ENCODE measurements at places on chromosomes 13 and 19.
A peak's percentile ranks its signal among the peaks of the same experiment; 100 is the strongest.

- no peak for DNase-seq
Observed at GRCh38 chr13:45696610-45697226, 5.4 kb upstream of the CBY2 start.

GRCh38 chr19:19552798-19553197, 14.7 kb downstream of the CILP2 start:
- no peak for DNase-seq

- no peak for DNase-seq
Observed at GRCh38 chr19:32743447-32743846, 23.9 kb downstream of the TDRD12 start.

- no peak for DNase-seq
Observed at GRCh38 chr13:24502533-24503378, 9.8 kb downstream of the PARP4 start.

DNA sequence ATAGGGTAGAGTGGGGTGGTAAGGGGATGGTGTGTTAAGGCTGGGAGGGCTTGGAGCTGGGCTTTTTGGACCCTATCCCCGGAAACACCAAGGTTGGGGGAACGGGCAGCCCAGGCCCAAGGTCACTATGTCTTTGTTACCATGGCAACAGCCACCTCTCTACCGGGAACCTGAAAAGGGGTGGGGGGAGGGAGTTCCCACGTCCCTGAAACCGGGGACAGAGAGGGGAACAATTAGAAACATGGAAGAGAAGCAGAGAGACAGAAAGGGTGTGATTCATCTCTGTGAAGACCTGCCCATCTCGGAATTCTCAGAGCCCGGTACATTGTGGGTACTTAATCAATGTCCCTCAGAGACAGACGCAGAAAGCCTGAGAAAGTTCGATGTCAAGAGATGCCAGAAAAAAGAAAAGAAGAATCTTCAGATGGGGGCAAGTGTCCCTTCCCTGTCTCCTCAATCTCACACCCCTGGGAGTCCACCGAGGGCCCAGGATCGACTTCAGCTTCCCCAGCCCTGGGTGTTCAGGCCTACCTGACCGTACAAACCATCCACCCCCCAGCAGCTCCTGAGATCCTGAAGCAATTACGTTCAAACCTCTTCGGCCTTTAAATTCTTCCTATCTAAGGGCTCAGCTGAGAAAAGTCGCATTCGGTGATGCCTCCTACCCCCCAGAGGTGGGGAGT, 6.8 kb upstream of the LRFN1 start:
- no peak for DNase-seq

DNA sequence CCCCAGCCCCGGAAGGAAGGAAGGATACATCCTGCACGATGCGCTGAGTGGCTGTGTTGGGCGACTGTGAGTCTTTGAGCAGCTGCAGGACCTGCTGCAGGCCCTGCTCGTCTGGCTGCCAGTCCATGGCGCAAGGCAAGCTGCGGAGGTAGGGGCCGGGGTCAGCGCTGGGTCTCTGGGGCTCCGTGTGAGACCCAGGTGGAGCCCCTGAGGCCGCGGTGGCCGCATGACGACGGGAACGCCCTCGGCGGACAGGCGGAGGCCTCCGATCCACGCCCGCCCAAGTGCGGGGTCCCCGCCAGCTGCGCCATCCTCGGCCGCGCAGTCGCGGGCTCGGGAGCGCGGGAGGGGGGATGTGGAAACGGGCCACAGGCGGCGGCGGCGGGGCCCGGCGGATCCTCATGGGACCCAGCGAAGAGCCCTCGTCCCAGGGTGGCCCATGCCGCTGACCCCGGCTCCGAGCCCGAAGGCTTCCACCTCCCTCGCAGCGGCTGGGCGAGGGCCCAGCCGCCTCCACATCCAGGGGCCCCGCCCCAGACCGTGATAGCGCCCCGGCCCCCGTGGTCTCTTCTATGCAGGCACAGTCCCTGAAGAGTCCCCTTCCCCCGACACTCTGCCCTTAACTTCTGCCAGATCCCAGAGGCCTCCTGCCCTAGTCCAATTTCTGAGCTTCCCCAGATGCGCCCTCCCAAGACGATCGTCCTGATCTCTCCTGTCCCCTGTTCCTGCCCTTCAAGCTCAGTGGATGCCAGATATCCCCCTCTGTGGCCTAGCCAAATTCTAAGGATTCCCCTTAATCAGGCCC, 2.7 kb downstream of the TNPO2 start:
- no peak for DNase-seq

DNA sequence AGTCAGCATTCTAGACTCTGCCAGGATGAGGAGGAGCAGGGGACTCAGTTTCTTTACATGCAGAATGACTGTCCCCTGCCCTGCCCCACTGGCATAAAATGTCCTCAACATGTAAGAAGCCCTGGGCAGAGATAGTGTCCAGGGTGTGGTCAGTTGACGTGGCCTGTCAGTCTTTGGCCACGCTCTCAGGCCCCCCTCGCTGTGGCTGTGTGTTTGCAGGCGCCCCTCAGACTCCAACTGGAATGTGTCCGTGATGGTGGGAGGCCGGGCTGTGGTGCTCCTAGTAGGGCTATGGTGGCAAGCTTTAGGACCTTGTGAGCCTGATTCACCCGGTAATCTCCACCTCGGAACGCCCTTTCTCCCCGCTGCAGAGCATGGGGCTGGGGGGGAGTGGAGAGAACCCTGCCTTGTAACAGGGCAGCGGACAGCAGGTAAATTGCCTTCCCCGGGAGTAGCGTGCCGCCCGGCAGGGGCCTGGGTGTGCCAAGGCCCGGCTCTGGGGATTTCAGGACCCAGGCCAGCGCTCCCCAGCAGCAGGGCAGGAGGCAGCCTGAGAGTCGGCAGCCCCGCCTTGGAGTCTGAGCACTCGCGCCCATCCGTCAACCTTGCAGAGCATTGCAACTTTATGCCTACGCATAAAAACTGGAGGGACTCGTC, 62.3 kb downstream of the CHST8 start:
- DNase-seq = no peak

- DNase-seq = no peak
Observed at GRCh38 chr19:7607212-7607873, 11.7 kb downstream of the CAMSAP3 start.

GRCh38 chr19:1503925-1504773, 8.7 kb downstream of the ADAMTSL5 start:
- no peak for DNase-seq

DNA sequence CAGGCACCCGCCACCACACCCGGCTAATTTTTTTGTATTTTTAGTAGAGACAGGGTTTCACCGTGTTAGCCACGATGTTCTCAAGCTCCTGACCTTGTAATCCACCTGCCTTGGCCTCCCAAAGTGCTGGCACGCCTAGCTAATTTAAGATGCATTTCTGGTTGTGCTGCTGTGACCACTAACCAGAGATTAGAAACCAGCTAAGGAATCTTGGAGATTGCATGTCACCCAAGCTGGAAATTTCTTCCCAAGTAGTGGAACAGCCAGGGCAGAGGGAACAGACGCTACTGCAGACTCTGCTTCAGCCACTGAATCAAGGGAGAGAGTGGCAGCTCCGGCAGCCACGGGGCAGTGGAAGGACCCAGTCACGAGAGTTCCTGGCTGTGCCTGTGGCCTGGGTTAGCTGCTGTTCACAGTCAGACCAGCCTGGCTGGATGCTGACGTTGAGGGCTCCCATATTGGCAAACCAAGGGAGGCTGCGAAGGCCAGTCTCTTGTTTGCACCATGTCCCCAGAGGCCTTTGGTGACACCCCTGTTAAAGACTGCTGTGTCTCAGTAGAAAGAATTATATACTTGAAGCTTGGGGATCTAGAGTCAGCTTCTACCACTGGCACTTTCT, 7.9 kb downstream of the TPM4 start:
- DNase-seq = no peak

- DNase-seq = no peak
Observed at GRCh38 chr13:86608701-86609100, 809.5 kb upstream of the SLITRK6 start.

DNA sequence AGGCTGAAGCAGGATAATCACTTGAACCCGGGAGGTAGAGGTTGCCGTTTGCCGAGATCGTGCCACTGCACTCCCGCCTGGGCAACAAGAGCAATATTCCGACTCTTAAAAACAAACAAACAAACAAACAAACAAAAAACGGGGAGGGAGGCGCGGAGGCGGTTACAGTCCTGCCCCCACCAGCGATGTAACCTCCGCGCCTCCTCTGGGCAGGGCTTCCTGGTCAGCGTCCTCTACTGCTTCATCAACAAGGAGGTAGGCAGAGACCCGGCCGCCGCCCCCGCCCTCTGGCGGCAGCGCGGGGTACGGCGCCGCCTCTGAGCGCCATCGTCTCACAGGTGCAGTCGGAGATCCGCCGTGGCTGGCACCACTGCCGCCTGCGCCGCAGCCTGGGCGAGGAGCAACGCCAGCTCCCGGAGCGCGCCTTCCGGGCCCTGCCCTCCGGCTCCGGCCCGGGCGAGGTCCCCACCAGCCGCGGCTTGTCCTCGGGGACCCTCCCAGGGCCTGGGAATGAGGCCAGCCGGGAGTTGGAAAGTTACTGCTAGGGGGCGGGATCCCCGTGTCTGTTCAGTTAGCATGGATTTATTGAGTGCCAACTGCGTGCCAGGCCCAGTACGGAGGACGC, 10.2 kb downstream of the SNRPD2 start:
- peak; percentile 73 for DNase-seq

- DNase-seq = no peak
Observed at GRCh38 chr19:38975214-38975860, at the start of gene FBXO17. FBXO17 (minus strand) TSS chr19:38975742; CDS start chr19:38950319, 25,423 bp downstream.

DNA sequence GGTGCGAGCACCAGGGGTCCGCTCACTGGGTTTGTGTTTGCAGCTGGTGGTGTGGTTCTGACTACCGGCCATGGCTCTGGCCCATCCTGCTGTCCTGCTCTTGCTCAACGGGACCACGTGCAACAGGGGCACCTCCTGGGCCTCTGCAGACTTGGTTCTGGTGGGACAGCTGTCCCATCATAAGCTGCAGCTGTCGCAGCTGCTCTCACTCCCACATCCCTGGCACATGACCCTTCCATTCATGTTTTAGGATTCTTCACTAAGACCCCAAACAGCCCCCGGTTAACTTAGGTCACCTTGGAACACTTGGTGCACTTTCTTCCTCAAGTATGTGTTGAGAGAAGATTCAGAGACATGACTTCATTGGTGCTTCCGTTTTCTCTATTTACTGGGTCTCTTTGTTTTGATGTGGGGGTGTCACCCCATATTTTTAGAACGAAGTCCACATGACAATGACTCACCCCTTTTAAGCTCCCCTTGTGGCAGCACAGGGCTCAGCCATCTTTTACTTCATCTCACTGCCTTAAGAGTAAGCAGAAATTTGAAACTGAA, 68.4 kb upstream of the ARHGEF7 start:
- no peak for DNase-seq

- no peak for DNase-seq
Observed at GRCh38 chr19:4897146-4897545, 5.5 kb downstream of the ARRDC5 start.

DNA sequence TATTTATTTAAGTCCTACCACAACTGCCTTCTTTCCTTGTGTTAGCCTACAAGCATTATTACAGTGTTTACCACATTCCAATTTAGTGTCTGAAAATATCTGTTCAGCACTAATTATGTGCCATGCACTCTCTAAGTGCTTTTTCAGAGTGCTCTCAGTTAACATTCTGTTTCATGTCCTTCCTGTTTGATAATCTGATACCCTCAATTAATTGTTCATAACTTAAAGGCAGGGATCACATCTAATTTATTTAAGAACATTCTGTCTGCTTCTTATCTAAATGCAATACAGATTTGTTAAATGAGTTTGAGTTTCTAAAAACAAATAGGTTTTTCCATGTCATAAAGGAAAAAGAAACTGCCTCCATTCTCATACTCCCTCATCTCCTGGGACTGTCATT, 649.6 kb upstream of the ATXN8OS start:
- DNase-seq = no peak

GRCh38 chr19:1085053-1085658, 10.0 kb downstream of the POLR2E start:
- no peak for DNase-seq

GRCh38 chr19:5590151-5590864, 22.6 kb upstream of the TINCR start:
- no peak for DNase-seq

DNA sequence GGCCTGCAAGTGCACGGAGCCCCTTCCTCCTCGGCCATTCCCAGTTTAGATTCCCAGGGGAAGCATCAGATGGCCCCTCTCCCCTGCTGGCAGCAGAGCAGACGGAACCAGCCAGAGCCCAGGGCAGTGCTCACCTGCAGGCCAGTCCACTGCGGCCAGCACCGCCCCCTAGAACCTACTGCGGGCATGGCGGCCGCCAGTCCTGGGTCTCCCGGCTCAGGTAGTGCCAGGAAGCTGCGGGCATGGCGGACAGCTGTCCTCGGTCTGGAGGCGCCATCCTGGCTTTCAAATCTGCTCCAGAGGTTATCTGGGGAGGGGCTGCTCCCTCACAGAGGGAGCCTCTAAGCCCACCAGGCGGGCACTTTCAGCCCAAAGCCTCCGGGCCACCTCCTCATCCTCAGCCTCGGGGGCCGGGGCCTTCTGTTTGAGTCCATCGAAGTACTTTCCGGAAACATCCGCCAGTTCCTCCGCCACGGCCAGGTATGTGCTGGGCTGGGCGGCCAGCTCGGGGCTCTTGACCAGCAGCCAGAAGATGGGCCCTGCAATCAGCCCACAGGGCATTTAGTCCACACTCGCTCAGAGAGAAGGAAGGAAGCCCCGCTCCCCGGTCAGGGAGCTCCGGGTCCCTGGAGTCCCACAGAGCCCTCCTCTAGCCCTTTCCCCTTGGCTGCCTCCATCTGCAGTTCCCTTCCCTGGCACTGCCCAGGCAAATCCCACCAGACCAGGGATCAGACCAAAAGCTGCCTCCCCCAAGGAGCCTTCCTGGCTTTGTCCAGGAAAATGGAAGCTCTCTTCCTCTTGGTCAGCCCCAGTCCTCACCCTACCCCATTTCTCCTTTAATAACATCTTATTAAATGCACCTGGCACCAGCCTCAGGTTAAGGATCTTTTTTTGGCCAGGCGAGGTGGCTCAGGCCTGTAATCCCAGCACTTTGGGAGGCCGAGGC, 7.0 kb upstream of the GP6 start:
- DNase-seq = no peak

DNA sequence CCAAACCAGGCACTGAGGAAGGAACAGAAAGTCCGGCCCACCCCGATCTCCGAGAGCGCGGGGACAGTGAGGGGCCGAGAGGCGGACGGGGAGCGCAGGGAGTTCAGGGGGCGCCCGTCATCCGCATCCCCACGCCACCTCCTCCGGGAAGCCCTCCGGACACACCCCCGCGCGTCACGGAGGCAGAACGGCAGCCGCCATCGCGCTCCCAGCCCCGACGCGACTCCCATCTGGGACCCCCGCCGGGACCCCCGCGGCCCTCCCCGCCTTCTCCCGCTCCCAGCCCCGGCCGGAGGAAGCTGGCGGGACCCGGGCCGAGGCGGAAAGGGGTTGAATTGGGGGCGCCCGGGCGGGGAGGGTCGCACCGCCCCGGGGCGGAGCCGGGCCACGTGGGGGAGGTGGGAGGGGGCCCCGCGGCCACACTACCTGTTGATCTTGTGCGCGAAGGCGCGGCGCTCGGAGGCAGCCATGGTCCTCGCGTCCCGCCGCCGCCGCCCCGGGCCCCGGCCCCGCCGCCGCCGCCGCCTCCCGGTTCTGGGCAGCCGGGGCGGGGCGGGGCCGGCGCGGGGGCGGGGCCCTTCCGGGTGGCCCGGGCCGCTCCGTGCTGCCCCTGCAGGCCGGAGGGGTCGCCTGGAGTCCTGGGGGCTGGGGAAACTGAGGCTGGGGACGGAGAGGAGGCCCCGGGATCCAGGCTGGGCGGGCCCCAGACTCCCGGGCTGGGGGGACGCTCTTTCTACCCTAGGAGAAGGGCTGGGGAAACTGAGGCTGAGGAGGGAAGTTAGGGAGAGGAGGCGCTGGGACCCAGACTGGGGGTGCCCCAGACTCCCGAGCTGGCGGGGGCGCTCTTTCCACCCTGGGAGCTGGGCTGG, at the start of gene DOCK6:
Gene DOCK6, minus strand, starts transcription at position 554 of the 869 bp plus-strand sequence. Its CDS starts 84 bp downstream, at position 470.
- no peak for DNase-seq

Data from stimulated activated CD8-positive, alpha-beta memory T cell treated with anti-CD3 and anti-CD28 coated beads, Interleukin-2, amount 100 ng/mL, for 1 hour (primary cell).